ENCODE measurements at places on chromosomes 5 and 9. TPM values are rescaled to one million over a fixed set of nuclear protein-coding genes. Genes with fewer than 3 reads are reported as not detected.

Gene LRRC19
- not detected for total RNA-seq

Gene GPR150
- total RNA-seq = not detected

Gene NEUROG1
- total RNA-seq = not detected

Gene FBP1
- total RNA-seq = 35.1 TPM

Gene TAF7
- 44.6 TPM for total RNA-seq

Gene RETREG1
- 26.8 TPM for total RNA-seq

Gene ZDHHC11B
- 23.5 TPM for total RNA-seq

Gene HMGXB3
- 61.0 TPM for total RNA-seq

- no peak for DNase-seq
These were observed 61.8 kb upstream of the PRDM9 start for GRCh38 chr5:23445573-23445972.

GRCh38 chr9:36247356-36247755 is 10.9 kb downstream of the GNE start:
- no peak for DNase-seq

- DNase-seq = no peak
These were observed 33.8 kb downstream of the MACROH2A1 start for GRCh38 chr5:135365281-135365680.

DNA sequence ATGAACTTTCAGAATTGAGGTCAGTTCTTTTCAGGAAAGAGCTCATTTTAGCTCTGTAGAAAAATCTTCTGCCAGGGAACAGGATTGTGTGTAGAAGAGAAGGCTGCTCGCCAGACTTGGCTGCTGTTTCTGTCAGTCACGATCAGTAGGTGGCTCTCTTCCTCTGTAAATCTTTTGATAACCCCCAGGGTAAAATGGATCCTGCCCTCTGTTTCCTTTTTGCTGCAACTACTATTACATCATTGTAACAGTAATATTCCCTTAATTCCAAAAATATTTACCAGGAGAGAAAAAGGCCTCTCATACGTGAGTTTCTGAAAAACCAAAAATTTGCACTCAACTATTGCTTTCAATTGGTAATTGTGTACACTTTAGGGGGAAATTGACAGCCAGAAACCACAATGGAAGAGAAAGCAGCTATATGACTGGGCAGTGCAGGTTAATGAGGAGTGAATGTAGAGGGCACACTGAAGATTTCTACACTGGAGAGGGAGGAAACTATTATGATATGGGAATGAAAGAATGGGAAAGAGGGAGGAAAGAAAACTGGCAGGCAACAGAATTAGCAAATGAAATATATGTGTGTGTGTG is 12.3 kb downstream of the IFNA21 start:
- DNase-seq = no peak

GRCh38 chr9:130768265-130768664 is 66.8 kb upstream of the ABL1 start:
- no peak for DNase-seq

DNA sequence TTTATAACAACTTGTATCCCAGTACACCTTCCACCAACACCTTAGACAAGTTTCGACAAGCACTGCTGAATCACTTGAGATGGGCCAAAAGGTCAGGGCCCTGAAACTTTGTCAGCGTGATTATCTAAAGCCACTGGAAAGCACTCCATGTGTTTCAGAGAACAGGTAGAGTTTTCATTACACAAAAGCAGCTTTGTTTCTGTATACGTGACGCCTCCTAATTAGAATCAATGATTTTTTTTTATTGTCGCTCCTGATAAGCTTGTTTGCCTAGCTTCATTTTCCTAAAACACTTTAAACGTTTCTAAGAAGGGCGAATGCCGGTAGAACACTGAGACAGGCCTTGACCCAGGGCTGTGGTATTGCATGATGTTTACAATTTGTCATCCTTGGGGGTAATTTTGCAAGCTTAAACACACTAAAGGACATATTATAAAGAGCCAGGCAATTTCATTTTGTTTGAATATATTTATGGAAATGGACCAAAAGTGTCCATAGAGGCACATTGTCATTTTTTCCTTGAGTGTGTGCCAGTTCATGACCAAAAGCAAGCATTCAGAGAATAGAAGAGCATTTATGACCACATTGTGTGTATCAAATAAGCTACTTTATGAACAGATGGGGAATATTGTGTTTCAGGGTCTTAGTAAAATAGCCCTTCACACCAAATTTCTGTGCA is 193.6 kb downstream of the GLIS3 start:
- DNase-seq = no peak

- DNase-seq = no peak
These were observed 148.8 kb upstream of the TNPO1 start for GRCh38 chr5:72667708-72668107.

GRCh38 chr5:127079994-127080491 is 6.7 kb upstream of the C5orf63 start:
- DNase-seq = no peak

- DNase-seq = no peak
These were observed 53.6 kb upstream of the SLC1A3 start for GRCh38 chr5:36552651-36553393.

DNA sequence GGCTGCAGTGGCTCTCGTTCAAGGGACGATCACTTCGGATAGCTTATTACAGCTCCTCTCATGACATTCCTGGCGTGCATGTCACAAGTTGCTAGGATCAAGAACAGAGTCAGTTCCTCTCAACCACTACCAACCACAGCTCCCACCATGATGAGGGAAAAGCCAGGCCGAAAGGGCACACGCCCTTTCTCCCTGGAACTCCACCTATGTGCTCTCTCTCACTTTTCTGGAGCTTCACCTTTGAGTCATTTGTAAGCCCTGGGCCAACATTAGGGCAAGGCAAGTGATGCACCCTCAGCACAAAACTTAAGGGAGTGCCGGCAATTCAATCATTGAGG is 1.6 kb downstream of the SPACA9 start:
- no peak for DNase-seq

Measured in stomach (tissue), 19 donors.